Mesangial cell (primary cell): ENCODE measurements at places on chromosomes 12 and 14. TPM values are rescaled to one million over a fixed set of nuclear protein-coding genes. Genes with fewer than 3 reads are reported as not detected.

The COCH gene
- total RNA-seq: 3.4 and 10.1 TPM in 2 replicates

The OS9 gene
- total RNA-seq: 132 and 162 TPM in 2 replicates

The INHBC gene
- not detected in 2 replicates for total RNA-seq

The KLRC3 gene
- total RNA-seq: 0.13 TPM in 1 of 2 replicates, not detected in the other

The BEGAIN gene
- total RNA-seq: 0.51 and 1.8 TPM in 2 replicates

The BEST3 gene
- 0.38 and 0.49 TPM in 2 replicates for total RNA-seq

The IFI27 gene
- 2.3 and 3.8 TPM in 2 replicates for total RNA-seq

The ADAM20 gene
- total RNA-seq: under 0.01 and 0.25 TPM in 2 replicates

The P2RX2 gene
- not detected in 2 replicates for total RNA-seq
